HFF-Myc (cell line): ENCODE measurements at places on chromosomes 13 and 19.

DNA sequence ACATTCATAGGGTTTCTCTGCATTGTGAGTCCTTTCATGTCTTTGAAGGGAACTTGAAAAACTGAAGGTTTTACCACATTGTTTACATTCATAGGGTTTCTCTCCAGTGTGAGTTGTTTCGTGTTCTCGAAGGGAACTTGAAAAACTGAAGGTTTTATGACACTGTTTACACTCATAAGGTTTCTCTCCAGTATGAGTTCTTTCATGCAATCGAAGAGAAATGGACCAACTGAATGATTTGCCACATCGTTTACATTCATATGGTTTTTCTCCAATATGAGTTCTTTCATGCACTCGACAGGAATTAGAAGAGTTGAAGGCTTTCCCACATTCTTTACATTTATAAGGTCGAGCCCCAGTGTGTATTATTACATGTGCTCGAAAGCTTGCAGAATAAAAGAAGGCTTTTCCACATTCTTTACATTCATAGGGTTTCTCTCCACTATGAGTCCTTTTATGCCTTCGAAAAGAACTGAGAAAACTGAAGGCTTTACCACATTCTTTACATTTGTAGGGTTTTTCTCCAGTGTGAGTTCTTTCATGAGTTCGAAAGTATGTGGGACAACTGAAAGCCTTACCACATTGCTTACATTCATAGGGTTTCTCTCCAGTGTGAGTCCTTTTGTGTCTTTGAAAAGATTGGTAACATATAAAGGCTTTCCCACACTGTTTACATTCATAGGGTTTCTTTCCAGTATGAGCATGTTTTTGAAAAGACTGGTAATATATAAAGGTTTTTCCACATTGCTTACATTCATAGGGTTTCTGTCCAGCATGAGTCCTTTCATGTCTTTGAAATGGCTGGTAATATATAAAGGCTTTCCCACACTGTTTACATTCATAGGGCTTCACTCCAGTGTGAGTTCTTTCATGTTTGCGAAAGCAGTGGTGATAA, 20.7 kb downstream of the ZNF14 start:
- DNase-seq, result no peak

GRCh38 chr13:111241006-111241755, 79.3 kb upstream of the TEX29 start:
- no peak for DNase-seq

DNA sequence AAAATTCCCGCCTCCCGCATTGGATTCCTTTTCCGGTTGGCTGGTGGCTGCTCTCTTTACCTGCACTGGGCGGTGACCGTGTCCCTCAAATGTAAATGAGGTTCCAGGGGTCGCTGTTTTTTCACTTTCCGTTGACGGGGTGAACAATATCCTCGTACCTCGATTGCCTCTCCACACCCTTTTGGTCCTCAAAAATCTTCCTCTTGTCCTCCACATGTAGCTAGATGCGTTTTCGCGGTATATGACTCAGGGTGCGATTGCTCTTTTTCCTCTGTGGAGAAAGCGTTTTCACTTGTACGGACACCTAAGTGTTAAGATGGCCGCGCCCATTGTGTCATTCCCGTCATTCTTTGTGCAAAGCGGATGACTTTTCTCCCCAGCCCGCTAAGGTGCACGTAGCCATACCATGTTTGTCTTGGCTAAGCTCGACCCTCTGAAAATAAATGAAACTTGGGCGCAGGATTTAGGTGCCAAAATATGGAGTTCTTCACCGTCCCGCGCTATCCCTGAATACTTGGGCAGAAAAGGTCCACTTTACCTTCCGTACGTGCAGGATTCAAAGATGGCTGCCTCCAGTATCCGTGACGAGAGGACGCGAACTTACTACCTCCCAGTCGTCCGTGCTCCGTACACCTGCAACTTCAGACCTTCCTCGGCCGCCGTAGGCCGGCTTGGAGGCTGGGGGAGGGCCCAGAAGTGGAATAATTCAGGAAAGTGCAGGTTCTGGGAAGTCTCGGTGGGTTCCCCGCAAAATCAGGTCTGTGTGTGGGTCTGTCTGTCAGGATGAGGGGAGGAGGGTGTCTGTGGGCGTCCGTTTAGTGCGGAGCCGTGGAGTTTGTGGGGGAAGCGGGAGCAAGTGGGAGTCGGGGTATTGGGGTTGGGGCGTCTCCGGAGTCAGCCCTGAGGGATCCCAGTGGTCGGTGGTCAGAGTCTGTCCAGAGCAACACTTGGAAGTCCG, at the start of gene ZNF613:
Gene ZNF613 (plus strand): TSS at position 689 of the 958 bp plus-strand sequence. CDS start 8,749 bp downstream, outside the sequence.
- DNase-seq, result peak; percentile 80

DNA sequence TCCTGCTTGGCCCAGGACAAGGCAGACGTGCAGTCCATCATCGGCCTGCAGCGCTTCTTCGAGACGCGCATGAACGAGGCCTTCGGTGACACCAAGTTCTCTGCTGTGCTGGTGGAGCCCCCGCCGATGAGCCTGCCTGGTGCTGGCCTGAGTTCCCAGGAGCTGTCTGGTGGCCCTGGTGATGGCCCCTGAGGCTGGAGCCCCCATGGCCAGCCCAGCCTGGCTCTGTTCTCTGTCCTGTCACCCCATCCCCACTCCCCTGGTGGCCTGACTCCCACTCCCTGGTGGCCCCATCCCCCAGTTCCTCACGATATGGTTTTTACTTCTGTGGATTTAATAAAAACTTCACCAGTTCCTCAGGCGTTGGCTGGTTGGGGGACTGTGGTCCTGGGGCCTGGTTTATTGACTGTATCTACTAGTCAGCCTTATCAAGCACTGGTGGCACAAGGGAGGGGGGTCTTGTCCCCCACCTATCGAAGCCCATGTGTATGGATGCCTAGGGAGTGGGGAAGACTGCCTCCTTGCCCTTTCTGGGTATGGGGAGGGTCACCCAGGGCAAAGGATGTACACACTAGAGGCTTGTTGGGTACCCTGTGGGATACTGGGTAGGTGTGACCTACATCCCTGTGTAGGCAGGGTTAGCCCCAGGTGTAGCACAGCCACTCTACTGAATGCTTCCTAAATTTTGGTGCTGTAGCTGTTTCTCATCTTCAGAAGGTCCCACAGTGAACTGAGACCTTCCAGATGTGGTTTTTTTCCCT, 4.4 kb downstream of the CHMP2A start:
- DNase-seq, result no peak

GRCh38 chr19:27833031-27833430, 1379.9 kb downstream of the UQCRFS1 start:
- no peak for DNase-seq

GRCh38 chr13:33445476-33445875, 159.9 kb upstream of the STARD13 start:
- no peak for DNase-seq

GRCh38 chr13:47680748-47681147, 320.3 kb downstream of the SUCLA2 start:
- no peak for DNase-seq

- DNase-seq, result no peak
These were observed 1.7 kb downstream of the NOTCH3 start for GRCh38 chr19:15198951-15199660.

- DNase-seq, result no peak
These were observed 959 bp upstream of the IGFL3 start for GRCh38 chr19:46125447-46125846.

GRCh38 chr13:103598671-103599070, 532.5 kb upstream of the SLC10A2 start:
- DNase-seq, result no peak

DNA sequence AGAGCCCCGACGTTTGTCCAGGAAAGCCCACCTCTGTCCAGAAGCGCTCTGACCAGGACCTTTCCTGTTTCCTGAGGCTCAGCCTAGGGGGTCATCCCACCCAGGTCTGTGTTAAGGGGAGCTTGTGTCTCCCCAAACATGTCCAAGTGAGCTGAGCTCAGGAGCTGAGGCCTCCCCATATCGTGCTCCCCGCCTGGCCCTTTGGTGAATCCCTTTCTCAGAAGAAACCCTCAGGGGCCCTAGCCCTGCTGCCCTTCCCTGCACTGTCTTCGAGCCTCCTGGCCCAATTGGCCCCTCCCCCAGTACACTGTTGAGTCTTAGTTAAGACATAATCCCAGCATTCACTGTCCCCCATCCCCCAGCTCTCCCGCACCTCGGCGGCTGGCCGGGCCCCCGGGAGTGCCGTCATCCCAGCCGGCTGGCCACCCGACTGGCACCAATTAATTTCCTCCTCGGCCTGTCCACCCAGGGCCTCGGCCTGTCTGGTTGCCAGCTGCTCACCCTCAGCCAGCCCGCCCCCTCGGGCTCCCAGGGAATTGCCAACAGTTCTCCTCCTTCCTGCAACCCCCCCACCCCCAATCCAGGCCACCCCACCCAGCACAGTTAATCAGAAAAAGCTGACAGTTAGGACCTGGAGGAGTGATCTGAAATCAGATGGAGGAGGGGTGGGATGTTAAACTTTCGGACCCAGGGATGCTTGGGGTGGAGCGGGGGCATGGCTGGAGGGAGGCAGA, 13.6 kb downstream of the IER2 start:
- no peak for DNase-seq

DNA sequence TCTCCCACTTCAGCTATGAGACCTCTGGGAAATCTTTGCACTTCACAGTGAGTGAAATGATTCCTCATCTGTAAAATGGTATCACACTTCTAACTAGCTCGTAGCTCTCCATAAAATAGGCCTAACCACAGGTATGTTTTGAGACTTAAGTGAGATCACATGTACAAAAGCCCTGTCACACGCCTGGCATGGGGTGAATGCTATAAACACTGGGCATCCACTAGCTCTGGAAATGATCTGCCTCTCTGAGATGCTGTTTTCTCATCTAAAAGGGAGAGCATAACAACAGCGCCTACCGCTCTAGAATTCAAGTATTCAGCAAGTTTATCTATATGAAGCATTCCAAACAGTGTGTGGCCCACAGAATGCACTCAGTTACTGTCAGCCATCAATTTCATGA, 2.2 kb downstream of the AKT2 start:
- no peak for DNase-seq

GRCh38 chr13:44969551-44970484, 19.5 kb downstream of the NUFIP1 start:
- DNase-seq, result peak; percentile 44

GRCh38 chr13:80817979-80818378, 477.1 kb upstream of the SPRY2 start:
- no peak for DNase-seq

- DNase-seq, result no peak
These were observed 7.5 kb upstream of the TSHZ3 start for GRCh38 chr19:31356587-31357314.

- DNase-seq, result no peak
These were observed 64.4 kb upstream of the NPAS1 start for GRCh38 chr19:46954993-46955812.

DNA sequence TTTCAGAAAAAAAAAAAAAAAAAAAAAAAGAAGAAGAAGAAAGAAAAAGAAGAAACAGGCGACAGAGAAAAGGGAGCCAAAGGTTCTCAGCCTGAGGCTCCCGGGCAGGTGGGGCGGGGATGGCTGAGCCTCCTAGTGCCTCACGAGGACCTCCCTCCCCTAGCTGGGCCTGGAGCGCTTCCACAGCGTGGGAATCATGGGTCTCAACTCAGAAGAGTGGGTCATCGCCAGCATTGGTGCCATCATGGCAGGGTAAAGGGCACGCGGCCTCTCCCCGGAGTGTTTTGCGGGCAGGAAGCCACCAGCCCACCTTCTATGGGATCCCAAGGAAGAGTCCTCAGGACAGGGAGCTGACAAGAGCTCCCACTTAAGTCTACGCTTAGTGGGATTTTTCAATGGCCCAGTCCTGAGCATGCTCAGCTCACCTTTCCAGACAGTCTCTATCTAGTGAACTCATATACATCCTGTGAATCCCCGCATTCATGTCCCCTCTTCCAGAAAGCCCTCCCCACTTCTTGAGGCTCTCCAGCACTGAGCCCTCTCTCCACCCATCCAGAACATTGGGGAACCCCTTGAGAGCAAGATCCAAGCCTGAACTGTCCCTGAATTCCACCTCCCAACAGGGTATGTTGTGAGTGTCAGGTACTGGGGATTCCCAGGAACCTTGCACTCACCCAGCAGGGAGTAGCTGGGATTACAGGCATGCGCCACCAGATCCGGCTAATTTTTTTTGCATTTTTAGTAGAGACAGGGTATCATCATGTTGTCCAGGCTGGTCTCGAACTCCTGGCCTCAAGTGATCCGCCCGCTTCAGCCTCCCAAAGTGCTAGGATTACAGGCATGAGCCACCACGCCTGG, 69.6 kb downstream of the ACSBG2 start:
- DNase-seq, result no peak

DNA sequence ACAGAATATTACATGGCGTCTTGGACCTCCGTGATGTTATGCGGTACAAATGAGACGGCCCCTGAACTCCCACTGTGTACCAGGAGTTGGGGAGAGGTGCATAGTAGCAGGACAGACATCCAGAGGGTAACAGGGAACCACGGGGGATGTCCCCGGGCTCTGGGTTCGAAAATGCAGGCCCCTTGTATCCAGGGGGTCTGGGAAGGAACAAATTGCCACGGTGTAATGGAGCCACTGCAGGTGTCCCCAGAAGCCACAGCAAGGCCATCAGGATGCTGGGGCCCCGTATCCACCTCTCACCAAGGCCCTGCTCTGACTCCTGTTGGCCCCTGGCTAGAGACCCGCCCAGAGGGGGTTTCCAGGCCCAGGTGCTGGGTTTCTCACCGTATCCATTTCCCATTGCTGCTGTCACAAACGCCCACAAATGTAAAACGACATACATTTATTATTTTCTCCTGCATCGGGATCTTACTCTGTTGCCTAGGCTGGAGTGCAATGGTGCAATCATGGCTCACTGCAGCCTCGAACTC, 77.8 kb downstream of the INSR start:
- no peak for DNase-seq

GRCh38 chr13:29850213-29850898, at the start of gene UBL3:
TSS of gene UBL3 (minus strand) at chr13:29850617. CDS start at chr13:29849538, 1,079 bp downstream.
- peak; percentile 85 for DNase-seq

DNA sequence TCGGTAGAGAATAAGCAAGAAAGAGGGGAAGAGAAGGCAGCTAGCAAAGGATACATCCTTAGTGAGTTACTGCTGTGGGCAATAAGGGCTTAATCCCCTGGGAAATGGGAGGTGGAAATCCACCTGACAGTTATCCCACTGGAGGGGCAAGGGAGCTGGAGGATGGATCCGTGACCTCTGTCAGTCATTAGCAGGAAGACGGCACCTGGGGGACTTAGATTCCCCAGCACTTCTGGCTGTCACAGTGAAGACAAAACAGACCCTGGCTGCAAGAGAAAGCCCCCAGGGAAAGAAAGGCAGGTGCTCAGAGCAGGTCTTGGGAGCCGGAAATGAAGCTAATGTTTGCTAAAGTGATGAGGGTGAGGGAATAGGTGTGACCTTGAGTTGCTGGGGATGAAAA, 70.4 kb upstream of the MRI1 start:
- DNase-seq, result no peak

DNA sequence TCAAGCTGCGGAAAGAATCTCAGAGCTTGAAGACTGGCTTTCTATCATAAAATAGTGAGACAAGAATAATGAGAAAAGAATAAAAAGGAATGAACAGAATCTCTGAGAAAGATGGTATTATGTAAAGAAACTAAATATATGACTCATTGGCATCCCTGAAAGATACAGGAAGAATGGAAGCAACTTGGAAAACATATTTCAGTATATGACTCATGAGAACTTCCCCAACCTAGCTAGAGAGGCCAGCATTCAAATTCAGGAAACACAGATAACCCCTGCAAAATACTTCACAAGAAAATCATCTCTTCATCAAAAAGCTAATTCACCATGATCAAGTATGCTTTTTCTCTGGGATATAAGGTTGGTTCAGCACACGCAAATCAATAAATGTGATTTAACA, 2318.0 kb downstream of the PCDH9 start:
- DNase-seq, result peak; percentile 14
